Activated naive CD4-positive, alpha-beta T cell (primary cell): ENCODE measurements at places on chromosomes 4 and X.

DNA sequence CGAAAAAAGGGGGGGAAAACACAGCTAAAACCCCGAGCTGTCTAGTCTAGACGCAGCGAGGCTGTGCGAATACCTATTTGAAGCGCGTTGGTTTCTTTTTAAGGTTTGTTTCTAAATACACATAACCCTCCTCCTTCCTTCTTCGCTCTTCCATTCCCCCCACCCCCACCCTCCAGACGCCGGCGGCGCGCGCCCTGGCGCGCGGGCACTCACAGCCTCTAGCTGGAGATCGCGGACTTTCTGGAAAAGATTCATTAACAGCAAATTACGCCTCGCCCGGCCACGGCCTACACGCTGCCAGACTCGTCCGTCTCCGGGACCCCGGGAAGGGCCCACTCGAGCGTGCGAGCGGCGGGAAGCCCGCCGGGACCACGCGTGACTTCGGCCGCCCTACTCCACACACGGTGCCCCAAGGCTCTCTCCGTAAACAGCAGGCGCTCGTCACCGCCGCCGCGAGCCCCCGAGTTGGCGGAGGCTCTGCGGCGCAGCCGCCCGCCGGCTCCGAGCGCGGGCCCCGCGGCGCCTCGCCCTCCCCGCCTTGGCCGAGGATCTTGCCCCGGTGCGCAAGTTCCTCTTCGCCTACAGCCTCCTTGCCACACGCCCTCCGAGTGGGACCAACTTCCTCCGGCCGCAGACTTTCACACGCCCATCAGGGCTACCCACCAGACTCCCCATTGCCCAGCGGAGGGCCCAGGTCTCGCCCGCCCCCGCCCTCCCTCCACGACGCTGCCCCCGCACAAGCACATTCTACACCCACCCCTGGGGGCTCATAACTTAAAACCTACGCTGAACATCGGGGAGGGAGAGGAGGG, 2.0 kb downstream of the BCOR start:
- DNase-seq = no peak

GRCh38 chrX:74262452-74263209, 41.3 kb upstream of the ZCCHC13 start:
- no peak for DNase-seq

DNA sequence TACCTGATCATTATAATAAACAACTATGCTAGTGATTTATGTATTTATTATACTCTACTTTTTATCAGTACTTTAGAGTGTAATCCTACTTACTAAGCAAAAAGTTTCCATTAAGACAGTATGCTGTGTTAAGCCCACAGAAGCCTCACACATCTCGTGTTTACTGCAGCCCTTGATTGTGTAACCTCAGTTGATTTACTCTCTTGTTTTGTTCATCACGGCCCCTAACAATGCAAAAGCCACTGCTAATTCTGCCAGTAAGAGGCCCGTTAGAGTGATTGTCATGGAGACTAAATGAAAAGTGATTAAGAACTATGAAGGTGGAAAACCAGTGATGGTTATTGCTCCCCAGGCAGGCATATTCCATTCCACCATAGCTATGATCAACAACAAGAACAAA, 436.2 kb downstream of the SPOCK3 start:
- DNase-seq = no peak

DNA sequence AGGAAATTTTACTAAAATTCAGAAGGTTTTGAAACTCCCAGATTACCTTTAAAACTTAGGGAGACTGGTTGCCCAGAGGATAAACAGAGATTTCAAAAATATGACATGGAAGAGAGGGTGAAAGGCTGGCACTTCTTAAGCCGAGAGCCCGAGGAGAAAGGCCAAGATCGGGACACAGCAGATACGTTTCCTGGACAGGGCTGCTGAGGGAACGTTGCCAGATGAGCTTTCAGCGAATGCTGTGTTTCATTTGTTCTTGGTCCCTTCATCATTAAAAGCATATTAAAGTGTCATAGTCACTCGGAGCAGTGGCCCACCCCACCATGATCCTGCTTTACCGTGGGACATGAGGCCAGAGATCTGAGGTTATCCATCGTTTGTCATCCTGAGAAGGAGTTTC, 37.9 kb upstream of the STOX2 start:
- no peak for DNase-seq

GRCh38 chr4:81164126-81164525, 50.9 kb downstream of the PRKG2 start:
- no peak for DNase-seq

DNA sequence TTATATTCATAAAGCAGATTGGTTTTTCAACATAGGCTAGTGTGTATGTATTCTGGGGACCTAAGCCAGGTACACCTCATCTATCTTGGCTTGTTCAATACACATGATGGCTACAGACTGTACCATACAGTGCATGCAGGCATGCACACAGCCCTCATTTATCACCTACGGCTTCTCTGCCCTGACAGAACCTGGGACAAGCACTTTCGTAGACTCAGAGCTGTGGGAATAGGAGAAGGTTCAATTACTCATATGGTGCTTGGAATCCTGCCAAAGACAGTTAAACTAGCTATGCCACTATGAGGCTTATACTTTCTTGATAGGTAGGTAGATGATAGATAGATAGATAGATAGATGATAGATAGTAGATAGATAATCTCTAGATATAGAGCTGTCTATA, 457.2 kb downstream of the GALNTL6 start:
- no peak for DNase-seq

DNA sequence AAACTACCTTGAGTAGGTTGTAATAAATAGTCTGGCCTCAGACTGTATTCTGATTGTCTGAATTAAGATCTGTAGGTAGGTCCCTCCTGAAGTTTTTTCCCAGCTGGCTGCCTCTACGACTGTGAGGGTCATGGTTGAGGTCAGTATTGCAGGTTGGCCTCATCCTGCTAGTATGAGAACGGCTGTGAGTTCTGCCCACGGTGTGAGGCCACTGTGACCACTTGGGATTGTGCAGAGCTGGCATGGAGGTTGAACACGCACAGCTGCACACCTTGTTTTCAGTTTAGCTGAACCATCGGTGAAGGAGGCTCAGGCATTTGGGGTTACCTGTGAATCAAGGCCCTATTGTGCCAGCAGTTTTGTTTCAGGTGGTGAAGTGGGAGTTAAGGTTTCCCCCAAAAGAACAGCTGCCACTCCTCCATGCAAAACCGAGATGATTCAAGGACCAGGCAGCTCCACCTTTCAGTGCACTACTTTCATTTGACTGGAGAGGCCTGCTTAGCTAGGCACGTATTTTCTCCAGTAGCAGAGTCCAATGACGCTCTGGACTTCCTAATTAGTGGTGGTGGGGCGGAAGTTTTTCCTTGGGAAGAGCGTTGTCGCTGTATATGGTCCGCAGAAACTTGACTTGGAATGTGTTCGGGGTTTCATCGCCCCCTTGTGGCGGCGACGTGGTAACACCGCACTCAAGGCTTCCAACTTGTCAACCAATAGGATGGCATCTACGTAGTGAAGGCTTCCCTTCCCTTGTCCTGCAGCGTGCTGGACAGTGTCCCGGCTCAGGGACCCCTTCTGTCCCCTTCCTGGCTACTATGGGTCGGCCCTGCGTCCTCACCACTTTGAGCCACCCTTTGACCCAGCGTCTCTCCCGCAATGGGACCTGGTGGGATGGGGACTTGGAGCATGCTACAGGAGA, 13.8 kb downstream of the CMC4 start:
- peak; percentile 3 for DNase-seq

DNA sequence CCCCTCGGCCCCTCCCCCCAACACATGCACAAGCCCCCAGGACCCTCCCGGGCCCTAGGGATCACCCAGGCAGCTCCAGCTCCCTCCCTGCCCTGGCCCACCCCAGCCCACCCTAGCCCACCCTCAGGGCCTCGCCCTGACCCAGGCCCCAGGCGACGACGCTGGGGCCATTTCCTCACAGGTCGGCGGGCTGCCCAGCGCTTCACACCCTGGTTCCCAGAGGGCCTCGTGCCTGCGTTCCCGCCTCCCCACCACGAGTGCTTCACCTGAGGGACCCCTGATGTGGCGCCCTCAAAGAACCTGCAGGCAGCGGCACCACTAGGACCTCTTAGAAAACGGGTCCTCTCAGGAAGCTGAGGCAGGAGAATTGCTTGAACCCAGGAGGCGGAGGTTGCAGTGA, 341 bp downstream of the FAM9B start:
- DNase-seq = no peak

DNA sequence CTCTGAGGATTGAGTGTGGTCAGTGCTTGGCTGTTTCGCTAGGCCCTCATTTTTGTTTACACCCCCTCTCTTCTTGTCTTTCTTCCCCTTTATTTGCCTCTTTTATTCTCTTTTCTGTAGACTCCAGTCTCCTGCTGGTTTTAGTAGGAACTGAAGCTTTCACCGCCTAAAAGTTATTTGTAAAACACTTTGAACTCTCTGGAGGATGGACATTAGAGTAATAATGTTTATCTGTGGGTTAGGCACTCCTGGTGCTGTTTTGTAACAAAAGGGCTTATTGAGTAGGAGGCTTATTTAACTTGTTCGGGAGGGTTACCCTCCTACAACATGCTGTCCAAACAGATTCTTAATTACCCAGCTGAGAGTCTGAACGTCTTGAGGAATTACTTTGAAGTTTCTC, 1.6 kb upstream of the ARHGAP10 start:
- no peak for DNase-seq

DNA sequence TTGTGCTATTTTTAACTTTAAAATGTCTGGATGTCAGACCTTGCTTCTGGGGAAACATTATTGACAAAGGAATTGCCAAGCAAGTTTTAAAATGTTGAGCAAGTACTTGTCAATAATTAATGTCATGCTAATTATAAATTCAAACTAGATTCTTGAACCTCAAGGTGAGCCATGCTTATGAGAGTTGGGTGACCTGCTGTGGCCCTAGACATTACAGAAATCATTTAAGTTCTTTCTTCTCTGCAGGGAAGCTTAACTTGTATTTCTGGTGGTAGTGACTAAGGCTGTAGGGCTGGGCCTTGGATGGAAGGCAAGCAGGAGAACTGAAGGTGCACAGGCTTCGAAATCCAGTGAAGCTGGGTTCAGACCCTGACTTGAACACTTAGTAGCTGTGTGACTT, 14.8 kb upstream of the UCHL1 start:
- DNase-seq = no peak

DNA sequence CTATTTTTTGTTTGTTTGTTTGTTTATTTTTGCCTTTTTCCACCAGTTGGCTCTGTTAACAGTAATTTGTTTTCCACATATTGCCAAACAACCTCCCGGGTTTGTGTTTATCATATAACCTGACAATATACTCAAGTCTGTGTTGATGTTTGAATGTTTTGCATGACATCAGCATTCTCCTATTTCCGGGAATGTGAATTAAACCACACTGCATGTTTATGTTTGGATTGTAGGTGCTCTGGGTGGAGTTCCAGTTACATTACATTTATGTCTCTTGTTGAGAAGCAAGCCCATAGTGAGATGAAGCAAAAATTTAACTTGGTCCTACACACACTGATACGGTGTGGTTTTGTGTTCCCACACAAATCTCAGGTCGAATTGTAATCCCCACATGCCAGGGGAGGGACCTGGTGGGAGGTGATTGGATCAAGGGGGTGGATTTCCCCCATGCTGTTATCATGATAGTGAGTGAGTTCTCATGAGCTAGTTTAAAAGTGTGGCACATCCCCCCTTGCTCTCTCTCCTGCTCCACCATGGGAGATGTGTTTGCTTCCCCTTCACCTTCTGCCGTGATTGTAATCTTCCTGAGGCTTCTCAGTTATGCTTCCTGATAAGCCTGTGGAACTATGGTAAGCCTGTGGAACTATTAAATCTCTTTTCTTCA, 54.4 kb upstream of the CLNK start:
- DNase-seq = no peak

DNA sequence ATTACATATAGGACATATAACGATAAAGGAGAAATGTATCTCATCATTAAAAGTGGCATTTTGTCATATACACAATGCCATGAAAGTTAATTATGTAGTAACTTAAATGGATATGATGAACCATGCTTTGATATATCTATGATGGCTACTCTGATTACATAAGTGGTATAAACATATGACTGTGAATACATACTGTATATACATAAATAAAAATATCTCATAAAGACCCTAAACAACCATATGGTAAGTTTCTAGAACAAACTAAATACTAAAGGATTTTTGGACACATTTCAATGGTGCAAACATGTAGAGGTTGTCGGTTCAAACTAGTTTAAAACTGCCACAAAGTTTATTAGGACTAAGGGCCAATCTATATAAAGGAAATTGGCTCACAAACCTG, 849.6 kb upstream of the INTU start:
- DNase-seq = no peak

DNA sequence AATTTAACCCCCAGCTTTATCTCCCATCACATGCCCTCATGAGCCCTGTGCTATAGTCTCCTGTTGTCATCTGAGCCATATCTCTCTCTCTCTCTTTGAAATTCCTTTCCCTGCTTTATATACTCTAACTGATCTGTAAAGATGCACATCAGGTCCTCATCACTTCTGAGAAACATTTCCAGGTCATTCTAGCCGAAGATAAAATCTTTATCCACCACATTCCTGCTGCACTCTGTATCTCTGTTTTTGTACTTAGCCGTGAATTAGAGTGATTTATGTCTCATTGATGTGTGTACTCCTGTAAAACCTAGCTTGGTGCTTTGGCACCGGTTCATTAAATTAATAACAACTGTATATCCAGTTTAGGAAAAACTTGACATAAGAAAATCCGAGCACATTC, 113.2 kb downstream of the AFF2 start:
- DNase-seq = no peak

GRCh38 chr4:21830272-21830671, 118.3 kb downstream of the KCNIP4 start:
- DNase-seq = no peak

DNA sequence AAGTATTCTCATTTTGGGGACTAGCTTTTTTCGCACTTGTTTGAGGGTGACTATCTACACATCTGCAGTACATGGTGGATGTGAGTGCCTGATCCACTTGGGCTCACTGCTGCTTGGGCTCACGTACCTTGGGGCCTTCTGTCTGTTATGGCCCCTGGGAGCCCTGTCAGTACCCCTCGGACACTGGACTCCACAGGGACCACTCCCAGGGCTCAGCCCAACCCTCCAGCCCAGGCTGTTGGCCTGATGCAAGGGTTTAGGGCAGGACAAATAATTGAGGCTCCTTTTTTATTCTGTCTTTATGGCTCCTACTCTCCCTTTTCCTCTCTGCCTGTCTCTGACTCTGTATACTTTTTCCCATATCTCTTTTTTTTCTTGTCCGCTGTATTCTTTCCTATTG, 32.7 kb upstream of the MSN start:
- DNase-seq = no peak

- DNase-seq = no peak
These were observed 2.0 kb downstream of the ANTXR2 start for GRCh38 chr4:80070880-80071603.

DNA sequence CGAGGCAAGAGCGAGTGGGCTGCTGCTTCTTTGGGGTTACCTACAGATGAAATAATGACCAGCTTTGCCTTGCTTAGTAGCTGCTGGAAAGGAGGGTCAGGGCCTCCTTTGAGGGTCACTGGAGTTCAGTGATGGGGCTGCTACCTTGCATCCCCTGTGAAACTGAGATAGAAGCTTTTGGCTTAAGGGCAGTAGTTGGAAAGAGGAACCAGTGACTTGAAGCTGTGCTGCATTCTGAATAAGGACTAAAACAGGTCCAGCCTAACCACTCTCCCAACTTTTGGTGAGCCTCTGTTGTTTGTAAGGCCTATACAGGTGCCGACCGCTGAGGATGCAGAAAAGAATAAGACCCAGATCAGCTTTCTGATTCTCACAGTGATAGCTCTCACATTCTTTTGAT, 41.2 kb downstream of the RASL11B start:
- no peak for DNase-seq

- DNase-seq = no peak
These were observed 113.4 kb downstream of the DRD5 start for GRCh38 chr4:9894644-9895332.
